Esophagus squamous epithelium (tissue), 5 donors: ENCODE measurements at places on chromosomes 12 and 14.

GRCh38 chr14:59961518-59962062 lies 41.6 kb downstream of the LRRC9 start:
- no peak for DNase-seq

DNA sequence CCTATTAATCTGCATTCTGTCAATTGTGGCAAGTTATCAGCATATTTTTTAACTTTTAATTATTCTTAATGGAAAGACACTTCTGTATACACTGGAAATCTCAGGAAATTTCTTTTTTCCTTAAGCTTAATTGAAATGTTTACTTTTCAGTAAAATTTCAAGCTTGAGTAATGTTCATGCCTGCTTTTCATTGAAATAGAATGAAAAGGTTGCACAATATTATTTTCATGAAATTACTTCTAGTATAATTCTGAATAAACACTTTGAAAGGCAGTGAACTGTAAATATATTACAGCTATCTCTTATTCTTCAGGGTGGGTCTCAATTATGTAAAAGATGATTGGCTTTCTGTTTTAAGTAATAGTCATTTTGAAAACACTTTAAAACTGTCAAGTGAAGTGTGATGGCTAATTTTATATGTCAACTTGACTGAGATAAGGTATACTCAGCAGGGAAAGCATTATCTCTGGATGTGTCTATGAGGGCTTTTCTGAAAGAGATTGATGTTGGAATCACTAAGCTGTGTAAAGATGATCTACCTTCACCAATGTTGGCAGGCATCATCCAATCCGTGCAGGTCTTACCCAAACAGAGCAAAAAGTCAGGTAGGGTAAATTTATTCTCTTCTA lies 29.9 kb downstream of the CLEC2D start:
- no peak for DNase-seq

- no peak for DNase-seq
Observed at GRCh38 chr12:27616356-27617142, 79.7 kb upstream of the REP15 start.

DNA sequence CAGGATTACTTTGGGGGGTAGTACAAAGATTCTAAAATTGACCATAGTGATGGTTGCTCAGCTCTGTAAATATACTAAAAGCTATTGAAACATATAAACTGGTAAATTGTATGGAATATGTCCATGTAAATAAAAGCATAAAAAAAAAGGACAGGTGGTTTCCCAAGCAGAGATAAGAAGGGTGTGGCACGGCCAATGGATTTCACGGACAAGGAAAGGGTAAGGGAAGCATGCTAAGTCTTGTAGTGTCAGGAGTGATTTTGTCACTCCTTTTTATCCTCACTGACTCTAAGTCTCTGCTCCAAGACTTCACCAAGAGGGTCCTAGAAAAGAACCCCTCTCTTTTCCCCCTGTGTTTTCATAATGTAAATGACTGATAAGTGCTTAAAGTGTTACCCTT lies 229.2 kb downstream of the SPTSSA start:
- DNase-seq: no peak

DNA sequence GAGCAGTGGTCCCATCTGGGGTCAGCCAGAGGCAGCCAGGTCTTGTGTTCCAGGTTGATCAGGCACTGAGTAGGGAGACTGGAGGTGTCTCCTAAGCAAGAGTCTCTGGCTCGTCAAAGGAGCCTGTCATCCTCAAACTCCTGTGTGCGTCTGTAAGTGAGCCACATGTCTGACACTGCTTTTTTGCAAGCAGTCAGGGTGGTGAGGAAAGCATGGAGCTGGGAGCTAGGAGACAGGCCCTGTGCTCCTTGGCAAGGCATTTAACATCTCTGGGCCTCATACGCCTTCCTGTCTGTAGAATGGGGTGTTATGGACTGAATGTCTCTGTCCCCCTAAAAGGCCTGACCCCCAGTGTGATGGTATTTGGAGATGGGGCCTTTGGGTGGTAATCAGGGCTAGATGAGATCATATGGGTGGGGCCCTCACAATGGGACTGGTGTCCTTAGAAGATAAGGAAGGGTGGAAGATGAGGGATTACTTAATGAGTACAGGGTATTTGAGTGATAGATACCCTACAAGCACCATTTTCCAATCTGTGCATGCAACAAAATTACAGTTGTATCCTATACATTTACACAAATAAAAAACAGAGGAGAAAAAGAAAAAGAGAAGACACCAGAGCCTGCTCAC lies 53.0 kb downstream of the ARL6IP4 start:
- DNase-seq: no peak

DNA sequence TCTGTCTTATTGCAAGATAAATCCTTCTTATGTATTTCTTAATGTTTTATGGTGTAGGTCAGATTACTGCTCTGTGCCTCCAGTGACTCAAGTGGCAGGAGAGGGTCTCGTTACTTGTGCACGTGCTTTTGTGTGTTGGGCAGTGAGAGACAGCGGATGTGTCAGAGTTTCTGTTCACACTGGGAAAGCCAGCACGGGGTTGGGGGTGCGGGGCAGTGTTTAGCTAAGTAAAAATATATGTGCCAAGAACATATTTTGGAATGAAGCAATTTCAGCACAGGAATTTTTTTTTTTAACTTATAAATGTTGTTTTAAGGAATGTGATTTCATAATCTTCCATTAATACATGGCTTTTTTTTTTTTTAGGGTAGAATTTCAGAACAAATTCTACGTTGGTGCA lies 4.5 kb upstream of the DNAH10 start:
- DNase-seq: no peak

- no peak for DNase-seq
Observed at GRCh38 chr14:92863286-92864080, 59.5 kb upstream of the CHGA start.

DNA sequence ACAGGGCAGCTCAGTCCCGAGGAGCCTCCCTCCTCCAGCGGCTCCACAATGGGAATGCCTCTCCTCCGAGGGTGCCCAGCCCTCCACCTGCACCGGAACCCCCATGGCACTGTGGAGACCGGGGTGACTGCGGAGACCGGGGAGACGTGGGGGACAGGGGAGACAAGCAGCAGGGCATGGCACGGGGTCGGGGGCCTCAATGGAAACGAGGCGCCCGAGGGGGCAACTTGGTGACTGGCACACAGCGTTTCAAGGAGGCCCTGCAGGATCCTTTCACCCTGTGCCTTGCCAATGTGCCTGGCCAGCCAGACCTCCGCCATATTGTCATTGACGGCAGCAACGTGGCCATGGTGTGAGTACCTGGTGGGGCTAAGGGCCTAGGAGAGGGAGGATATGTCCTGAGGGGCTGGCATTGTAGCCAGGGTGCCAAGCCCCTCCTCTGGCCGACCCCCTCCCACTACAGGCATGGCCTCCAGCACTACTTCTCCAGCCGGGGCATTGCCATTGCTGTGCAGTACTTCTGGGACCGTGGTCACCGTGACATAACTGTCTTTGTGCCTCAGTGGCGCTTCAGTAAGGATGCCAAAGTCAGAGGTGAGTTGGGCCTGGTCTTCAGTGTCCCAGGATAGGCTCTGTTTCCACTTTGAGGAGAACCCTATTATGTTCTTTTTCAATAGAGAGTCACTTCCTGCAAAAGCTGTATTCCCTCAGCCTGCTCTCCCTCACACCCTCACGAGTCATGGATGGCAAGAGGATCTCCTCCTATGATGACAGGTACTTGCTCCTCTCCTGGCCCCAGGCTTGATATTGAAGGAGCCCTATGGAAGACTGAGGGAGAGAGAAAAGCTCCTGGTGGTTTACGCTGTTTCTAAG lies 2.7 kb downstream of the KHNYN start:
- DNase-seq: no peak
